Omental fat pad (tissue), 4 donors: ENCODE measurements at places on chromosomes 5 and 9. TPM values are rescaled to one million over a fixed set of nuclear protein-coding genes. Genes with fewer than 3 reads are reported as not detected.

Gene INSYN2B
- total RNA-seq = 1.4 TPM

GRCh38 chr9:99680191-99680590 lies 141.5 kb upstream of the NR4A3 start:
- DNase-seq = no peak

DNA sequence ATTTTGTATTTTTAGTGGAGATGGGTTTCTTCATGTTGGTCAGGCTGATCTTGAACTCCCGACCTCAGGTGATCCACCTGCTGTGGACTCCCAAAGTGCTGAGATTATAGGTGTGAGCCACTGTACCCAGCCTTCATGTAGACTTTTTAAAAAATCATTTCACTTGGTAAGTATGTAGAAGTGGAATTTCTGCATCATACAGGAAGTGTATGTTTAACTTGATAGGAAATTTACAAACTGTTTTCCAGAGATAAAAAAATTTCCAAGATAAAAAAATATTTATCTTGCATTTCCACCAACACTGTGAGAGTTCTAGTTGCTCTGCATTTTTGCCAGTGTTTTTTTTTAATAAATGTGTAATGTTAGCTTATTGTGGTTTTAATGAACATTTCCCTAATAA lies 155.8 kb downstream of the ZNF608 start:
- DNase-seq = no peak

Gene CYLC2
- total RNA-seq = not detected

GRCh38 chr5:1661831-1662558 lies 137.6 kb downstream of the MRPL36 start:
- DNase-seq = no peak

Gene CAMK4
- total RNA-seq = 0.65 TPM

DNA sequence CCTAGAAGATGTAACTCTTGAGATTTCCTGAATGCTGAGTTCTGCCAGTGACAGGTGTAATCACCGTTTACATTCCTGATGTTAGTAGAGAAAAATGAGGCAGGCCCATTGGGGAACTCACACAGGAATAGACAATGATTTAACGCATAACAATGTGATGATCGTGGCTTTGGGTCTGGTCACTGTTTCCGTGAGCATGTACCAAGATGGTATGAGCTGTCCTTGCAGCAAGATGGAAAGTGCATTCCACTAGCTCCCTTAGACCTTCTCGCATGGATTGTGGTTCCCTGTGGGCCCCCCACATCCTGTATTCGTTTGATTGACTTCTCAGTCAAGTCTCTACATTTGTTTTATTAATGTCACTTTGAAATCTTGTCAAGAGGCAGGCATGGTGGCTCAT lies 124.0 kb upstream of the DAP start:
- DNase-seq = no peak
